Suprapubic skin (tissue), 4 donors: ENCODE measurements at places on chromosomes 1 and 21. TPM values are rescaled to one million over a fixed set of nuclear protein-coding genes. Genes with fewer than 3 reads are reported as not detected.

The RGSL1 gene
- total RNA-seq, result not detected

The CRYBG2 gene
- 47.8 TPM for total RNA-seq

The SMCP gene
- not detected for total RNA-seq

The ELF3 gene
- total RNA-seq, result 19.5 TPM

The HMGN2 gene
- total RNA-seq, result 166 TPM

The MRPL55 gene
- 161 TPM for total RNA-seq

The S100A2 gene
- 127 TPM for total RNA-seq

The ESRRG gene
- 4.7 TPM for total RNA-seq

The LCE1F gene
- 42.8 TPM for total RNA-seq

DNA sequence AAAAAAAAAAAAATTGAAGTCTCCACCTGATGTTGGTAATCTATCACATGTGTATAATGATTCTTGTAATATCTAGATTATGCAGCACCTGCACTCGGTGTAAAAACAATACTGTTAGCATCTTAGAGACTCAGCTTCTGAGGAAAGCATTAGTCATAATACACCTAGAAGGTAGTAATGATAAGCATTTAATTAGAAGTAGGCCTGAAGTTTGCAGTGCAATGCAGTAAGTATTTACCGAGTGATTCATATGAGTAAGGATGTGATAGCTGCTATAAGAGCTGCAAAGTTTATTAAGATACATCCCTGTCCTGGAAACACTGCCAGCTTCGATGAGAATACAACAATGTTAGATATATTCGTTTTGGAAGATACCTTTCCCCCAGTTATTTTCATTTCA is 196.4 kb downstream of the GREM2 start:
- DNase-seq, result no peak

- no peak for DNase-seq
These were observed 10.7 kb upstream of the NPL start for GRCh38 chr1:182778862-182779261.

GRCh38 chr1:4107291-4107690 is 207.2 kb upstream of the C1orf174 start:
- DNase-seq, result no peak

GRCh38 chr1:165717918-165718515 is 19.7 kb upstream of the ALDH9A1 start:
- DNase-seq, result no peak

GRCh38 chr1:19322481-19322880 is 10.4 kb downstream of the SLC66A1 start:
- DNase-seq, result no peak

- DNase-seq, result no peak
These were observed 16.1 kb downstream of the ENSA start for GRCh38 chr1:150613061-150613920.

GRCh38 chr1:241442686-241443085 is 76.9 kb downstream of the FH start:
- no peak for DNase-seq

DNA sequence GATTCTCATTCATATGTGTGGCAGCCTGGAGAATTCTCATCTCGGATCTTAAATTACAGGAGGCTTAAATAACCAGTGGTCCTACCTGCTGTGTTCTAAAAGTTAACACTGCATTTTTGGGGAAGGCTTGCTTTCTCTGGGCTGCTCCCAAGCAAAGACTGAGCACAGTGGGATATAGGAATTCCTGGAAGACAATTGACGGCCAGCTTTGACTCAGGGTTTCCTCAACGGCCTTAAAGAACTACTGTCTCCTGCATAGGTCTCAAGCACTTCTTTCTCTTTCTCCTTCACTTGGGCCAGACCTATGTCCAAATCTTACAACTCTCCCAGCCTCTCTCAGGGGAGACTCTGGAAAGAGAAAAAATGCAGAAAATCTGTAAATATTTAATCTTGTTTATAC is 1.0 kb upstream of the KRTAP13-3 start:
- DNase-seq, result no peak

- no peak for DNase-seq
These were observed 3.7 kb downstream of the ADAMTSL4 start for GRCh38 chr1:150552911-150553289.

DNA sequence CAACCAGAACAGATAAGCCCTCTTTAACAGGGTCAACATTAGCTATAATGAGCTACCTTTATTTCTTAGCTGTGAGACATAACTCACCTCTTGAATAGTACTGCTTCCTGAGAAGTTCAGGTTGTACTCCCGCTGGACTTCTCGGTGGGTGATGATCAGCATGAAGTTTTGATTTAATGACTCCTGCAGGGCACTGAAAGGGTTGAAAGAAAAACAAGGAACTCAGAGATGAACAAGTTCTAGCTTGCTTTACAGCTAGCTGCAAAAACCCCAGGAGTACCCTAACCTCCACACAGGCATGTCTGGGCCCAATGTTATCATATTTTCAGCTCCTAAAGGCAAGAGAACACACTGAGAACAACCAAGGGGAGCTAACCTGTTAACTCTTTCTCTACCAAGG is 254.4 kb downstream of the FAF1 start:
- no peak for DNase-seq

GRCh38 chr1:46596846-46597245 is 7.2 kb downstream of the MKNK1 start:
- DNase-seq, result no peak

- no peak for DNase-seq
These were observed 85.3 kb downstream of the RPS6KC1 start for GRCh38 chr1:213136190-213136917.

DNA sequence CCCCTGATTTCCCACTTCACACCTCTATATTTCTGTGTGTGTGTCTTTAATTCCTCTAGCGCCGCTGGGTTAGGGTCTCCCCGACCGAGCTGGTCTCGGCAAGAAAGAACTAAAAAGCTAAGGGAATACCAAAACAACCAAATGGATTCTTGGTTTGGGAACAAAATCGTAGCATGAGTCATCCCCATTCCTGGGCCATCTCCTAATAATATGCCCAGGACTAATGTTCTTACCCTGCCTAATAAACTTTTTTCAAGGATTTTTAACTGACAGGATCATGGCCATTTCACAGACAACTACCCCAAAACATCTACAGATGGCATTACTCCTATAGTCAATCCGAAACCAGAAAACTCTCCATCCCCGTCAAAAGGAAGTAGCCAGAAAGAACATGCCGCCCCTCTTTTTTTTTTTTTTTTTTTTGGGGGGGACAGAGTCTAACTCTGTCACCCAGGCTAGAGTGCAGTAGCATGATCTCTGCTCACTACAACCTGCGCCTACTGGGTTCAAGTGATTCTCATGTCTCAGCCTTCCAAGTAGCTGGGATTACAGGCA is 4.1 kb upstream of the HPDL start:
- no peak for DNase-seq

DNA sequence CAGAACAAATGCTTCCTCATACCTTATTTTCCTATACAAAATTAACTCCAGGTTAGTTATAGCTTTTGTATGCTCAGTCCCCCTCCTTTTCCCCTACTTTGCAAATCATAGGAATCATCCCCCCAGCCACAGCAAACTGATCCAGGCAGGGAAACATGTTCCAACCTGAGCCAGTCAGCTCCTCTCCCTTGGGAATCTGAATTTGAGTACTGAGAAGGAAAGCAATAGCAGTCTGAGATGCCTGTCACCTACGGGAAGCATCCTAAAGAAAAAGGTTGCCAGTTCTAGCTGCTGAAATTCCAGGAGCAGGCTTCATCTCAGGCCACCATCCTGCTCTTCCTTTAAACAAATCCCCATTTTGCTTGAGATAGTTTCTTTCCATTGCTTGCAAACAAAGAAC is 6.9 kb downstream of the ADSS2 start:
- DNase-seq, result no peak

GRCh38 chr1:32702599-32703478 is at the start of gene SYNC:
TSS of gene SYNC (minus strand) at chr1:32702770. CDS start at chr1:32702660, 110 bp downstream.
- DNase-seq, result peak; percentile 84

DNA sequence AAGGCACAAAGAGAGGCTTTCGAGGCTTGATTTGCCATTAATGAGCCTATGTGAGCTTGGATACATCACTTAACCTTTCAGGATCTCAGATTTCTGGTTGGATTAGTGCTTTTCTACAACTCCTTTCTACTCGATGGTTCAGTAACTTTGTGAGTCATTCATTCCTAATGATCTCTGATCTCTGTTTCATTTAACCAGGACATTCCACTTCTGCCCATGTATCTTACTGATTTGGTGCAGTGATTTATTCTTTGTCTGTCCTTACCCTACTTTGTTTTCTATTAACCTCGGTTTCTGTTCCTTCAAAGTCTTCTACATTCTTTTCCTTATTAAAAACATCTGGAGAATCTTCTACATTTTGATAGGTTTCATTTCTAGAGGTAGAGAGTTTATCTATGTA is 94.6 kb upstream of the ZBTB18 start:
- no peak for DNase-seq

GRCh38 chr1:183838221-183838620 is 33.3 kb downstream of the RGL1 start:
- DNase-seq, result no peak
